Upper lobe of left lung (tissue), 6 donors: ENCODE measurements at places on chromosomes 4 and X.

- no peak for DNase-seq
These were observed 7.4 kb downstream of the HTT-AS start for GRCh38 chr4:3066836-3067400.

DNA sequence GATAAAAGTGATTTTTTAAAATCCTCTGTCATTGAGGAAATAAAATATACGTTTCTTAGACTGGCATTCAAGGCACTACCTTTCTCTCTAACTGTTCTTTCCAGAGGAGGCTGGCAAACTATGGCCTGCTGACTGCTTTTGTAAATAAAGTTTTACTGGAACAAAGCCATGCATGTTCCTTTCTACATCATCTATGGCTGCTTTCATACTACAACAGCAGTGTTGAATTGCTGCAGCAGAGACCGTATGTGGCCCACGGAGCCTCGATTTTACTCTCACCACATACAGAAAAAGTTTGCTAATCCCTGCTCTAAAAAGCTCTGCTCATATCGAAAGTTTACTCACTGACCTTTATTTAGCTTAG lies 20.2 kb downstream of the SETD7 start:
- DNase-seq = no peak

DNA sequence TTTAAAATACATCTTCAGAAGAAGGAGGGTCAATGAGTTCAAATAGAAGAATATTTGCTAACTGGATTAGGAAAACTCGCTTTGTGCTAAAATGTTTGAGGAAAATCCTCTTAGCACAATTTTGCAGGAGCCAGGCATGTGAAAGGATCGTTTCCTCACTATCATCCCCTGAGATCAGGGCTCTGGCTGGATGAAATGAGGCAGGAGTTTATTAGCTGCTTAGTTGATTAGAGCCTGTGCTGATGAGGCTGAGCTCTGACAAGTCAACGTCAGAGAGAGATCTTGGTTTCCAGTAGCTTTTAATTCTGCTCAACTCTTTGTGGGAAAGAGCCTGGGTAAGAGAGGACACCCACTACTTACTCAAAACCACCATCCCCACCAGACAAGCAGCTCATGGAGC lies 8.0 kb upstream of the DRD5 start:
- no peak for DNase-seq

DNA sequence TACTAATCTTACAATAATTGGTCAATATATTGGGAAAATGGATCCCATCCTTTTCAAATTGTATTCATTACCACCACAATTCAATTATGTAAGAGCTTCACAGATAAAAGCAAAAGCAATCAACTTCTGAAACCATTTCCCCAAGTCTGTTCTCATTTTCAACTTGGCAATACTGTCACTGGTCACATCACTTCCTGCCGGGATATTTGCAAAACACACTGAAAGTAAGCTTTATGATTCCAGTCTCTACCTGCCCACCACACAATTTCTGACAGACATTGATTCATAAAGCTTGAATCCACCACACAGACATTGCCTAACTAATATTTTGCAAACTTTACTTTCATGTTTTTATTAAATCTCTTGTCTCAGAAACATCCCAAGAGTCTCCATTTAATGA lies 53.6 kb downstream of the LIN54 start:
- DNase-seq = no peak

DNA sequence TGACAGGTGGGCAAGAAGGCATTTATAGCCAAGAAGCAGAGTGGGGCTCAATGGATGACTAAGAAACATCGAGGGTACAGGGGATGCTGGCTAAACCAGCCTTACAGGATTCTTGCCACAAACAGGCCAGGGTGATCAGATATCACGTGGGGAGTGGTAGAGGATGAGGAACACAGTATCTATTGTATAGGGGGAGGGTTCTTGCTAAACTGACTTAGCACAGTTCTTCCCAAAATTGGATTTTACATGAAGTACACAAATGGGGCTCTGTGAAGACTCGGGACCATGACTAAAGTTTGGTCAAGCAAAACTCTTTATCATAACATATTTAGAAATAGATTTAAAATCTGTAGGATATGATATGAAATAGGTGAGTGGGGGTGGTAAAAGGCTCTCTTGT lies 144.0 kb upstream of the ATOH1 start:
- no peak for DNase-seq

DNA sequence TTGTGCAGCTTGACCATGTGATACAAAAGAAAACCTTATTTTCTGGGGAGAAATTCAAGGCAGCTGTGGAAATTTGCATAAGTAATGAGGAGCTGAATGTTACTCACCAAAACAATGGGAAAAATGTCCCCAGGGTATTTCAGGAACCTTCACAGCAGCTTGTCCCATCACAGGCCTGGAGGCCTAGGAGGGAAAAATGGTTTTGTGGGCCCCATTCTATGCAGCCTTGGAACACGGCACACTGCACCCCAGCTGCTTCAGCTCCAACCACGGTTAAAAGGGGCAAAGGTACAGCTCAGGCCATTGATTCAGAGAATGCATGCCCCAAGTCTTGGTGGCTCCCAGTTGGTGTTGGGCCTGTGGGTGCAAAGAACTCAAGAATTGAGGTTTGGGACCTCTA lies 216.1 kb downstream of the MAGEE1 start:
- no peak for DNase-seq

GRCh38 chr4:19092797-19093196 lies 1071.2 kb upstream of the LCORL start:
- no peak for DNase-seq

DNA sequence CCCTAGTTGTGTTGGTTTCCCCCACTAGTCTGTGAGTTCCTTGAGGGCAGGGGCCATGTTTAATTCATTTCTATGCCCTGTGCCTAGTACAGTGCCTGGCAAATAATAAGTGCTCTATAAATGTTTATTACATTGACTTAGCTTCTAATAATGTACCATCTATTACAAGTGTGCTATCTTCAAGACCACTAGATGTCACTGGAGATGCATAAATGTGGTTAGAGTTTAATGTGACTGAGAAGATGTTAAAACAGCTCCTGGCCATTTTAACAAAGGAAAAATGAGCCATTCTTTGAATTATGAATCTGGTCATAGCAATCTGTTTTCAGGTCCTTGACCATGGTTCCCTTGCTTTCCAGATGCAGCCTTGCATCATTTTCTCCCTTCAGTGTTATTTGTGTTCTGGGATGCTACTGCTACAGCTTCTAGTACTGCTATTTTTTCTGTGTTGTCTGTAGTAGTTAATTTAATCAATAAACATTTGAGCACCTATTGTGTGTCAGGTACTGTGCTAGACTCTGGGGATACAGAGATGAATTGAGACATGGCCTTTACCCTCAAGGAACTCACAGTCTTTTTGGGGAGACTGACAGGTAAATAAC lies 43.2 kb downstream of the SLC9A6 start:
- no peak for DNase-seq

DNA sequence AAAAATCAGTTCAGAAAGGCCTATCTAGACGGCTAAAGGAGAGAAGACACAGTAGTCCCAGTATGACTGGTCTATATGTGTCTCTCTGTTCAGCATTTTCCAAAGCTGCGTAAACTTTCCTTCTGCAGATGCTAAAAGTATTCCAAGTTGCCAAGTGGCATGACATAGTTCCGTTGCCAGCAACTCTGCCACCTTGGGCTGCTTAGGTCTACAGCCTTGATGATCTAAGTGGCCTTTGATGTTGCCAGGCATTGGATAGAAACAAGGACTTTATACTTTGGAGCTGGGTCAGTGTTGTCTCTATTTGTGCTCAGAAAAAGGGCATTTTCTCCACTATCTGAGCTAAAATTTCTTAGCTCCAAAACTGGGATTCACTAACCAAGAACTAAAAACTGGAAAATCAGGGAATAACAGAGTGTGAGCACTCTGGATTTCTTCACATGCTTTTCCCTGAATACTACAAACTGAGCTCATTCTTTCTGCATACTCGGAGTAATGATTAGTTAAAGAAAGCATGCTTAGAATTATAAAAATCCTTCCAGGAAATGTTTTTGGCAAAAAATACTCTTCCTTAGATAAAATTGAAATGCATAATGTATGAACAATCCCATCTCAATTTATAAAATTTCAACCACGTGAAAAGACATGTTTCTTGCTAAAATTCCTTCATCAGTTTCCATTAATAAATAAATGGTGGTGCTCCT lies 191.4 kb downstream of the ADAMTS3 start:
- no peak for DNase-seq

GRCh38 chr4:73735231-73735630 lies 5.1 kb upstream of the CXCL8 start:
- no peak for DNase-seq

GRCh38 chr4:173046818-173047217 lies 121.8 kb upstream of the GALNT7 start:
- DNase-seq = no peak

DNA sequence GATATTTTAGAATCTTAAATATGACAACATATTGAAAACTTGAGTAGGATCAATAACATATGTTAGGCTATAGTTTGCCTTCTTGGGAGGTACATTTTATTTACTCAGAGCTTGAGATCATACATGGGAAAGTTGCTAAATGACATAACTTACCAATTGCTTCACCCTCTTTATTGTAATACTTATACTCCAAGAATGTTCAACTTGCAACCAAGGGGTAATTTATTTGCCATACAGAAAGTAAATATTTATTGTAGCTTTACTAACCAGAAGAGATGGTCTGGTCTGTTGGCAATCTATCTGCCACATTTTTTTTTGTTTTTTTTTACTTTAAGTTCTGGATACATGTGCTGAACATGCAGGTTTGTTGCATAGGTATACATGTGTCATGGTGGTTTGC lies 426.6 kb downstream of the ARHGAP24 start:
- DNase-seq = no peak

GRCh38 chr4:86506591-86506990 lies 87.5 kb upstream of the PTPN13 start:
- DNase-seq = no peak

GRCh38 chrX:567891-568290 lies 62.7 kb upstream of the SHOX start:
- no peak for DNase-seq

DNA sequence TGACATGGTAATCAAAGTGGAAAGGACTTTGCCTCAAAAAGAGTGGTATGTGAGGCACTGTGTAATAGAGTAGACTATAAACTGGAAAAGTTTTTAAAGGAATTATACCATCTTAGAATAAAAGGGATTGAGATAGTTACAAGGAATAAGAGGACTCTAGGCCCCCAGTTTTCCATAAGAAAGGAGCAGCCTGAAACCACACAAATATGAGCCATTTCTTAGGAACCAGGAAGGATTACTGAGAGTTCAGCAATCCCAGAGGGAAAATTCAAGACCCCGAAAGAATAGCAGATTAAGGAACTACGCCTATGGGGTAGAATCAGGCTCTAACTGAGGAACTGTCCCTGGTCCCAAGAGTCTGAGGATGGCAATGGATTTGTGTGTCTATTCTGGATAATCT lies 1213.3 kb downstream of the C4orf33 start:
- no peak for DNase-seq

DNA sequence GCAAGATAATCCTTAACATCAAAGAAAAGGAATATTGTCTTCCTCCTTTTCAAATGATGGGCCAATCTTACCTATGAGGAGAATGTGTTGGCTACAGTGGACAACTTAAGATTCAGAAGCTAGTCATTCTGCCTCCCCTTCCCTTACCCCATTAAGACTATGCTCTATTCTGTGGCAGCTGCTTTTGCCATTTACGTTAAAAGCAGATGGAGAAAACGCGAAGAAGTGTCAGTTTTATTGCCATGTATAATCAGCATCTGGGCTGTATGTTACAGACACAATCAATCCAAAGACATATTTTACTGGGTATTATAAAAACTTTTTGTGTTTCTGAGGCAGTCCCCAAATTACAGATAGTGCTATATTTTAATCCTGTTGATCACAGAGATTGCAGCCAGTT lies 196.1 kb upstream of the PACRGL start:
- DNase-seq = no peak

GRCh38 chr4:33323393-33323792 lies 2603.2 kb downstream of the PCDH7 start:
- no peak for DNase-seq

GRCh38 chrX:283115-283845 lies 2.1 kb downstream of the PLCXD1 start:
- DNase-seq = peak; percentile 93

GRCh38 chrX:8010105-8010504 lies 82.9 kb upstream of the PNPLA4 start:
- DNase-seq = no peak

DNA sequence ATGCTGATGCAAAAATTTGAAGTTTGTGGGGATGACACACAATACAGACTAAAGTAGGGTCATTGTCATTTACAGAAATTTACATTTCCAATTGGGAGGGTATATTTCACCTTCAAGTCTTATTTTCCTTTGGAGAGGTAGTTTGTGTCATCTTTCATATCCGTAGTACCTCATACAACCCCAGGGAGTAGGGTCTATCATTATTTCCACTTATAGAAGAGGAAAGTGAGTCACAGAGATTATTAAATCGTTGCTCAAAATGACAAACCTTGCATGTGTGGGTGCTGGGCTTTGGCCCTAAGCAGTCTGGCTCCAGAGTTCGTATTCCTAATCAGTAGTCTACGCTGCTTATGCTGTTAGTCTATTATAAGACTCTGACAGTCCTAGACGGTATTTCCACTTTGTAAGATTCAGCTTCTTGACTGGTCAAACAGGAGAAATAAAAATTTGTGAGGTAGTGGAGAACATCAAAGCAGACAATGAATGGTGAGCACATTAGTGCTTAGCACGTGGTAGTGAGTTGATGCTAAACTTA lies 516.5 kb downstream of the PCDH7 start:
- DNase-seq = no peak

DNA sequence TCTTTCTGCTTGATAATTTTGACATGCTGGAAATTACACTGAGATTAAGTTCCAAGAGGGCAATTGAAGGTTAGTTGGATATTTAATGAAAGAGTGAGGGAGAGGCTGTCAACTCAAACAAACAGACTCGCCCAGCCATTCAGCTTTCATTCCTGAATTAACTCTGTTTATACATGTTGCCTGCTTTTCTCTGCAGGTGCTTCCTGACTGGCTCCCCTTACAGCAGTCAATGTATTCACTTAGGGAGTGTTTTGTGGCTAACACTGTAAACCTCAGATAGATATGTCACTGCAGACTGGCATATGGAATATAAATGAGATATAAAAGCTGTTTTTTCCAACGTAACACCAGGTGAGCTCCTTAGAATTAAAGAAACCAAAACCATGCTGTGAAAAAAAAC lies 28.7 kb downstream of the TMPRSS11A start:
- no peak for DNase-seq

DNA sequence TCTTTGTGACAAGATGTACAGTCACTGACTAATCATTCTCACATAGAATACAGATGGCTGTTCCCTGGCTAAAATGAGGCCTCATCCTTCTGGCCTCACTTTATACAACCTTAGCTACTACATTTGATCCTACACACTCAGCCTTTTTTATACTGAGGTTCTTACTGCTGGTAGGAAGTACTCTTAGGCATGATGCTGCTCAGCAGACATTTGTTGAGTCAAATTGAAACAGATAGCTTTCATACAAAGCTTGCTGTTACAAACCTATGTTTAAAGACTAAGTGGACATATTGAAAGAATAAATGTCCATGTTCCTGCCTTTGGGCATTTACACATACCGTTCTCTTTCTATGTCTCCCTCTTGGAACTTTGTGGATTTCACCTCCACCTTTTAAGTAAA lies 154.9 kb downstream of the NPFFR2 start:
- DNase-seq = no peak
